ENCODE measurements at places on chromosomes 2 and 18.

DNA sequence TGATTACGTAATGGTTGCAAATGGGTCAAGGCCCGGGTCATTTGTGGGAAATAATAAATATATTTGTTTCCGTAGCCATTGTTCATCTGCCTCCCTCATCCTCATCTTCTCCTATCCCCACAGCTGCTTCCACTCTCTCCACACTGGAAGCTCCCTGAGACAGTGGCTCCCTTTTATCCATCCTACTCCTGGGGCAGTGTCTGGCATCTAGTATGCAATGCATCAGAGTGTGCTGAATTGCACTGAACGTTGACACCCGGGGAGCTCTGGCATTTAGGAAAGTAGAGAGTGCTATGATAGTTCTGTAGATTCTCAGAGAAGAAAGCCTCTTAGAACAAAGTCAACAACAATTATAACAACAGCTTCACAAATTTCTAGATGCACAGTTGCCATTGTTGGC lies 45.5 kb upstream of the NAB1 start:
- no peak for DNase-seq

DNA sequence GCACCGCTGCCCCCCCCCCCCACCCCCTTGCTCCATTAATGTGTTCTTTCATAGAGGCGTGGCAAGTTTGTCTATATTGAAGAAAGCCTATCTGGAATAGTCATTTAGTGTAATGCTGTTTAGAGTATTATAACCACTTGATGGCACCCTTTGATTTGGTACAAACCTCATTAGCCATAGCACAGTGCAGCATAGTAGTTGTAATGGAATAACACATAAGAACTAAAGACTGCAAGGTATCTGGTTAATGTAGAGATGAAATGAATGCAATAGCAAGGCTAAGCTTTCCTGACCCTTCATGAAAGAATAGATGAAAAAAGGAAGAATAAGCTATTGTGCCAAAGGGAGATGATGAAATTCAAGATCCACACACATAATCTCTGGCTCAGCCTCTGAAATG lies 81.9 kb downstream of the EHBP1 start:
- peak; percentile 69 for DNase-seq

DNA sequence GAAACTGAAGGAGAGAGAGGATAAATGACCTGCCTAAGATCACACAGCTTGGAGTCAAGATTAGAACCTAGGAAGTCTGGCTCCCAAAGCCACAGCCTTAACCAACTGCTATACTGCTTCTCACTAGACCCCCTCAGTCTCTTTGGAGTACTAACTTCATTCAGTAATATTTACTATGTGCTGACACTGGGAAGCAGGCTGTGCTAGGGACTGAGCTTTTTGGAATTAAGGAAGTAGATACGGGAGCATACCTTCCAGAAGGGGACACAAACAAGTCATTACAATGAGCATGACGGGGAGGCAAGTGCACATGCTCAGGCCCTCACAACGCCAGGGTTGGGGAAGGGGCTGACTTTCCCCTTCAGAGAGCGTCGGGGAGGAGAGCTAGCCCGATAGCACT lies 97.7 kb downstream of the INO80D start:
- no peak for DNase-seq

DNA sequence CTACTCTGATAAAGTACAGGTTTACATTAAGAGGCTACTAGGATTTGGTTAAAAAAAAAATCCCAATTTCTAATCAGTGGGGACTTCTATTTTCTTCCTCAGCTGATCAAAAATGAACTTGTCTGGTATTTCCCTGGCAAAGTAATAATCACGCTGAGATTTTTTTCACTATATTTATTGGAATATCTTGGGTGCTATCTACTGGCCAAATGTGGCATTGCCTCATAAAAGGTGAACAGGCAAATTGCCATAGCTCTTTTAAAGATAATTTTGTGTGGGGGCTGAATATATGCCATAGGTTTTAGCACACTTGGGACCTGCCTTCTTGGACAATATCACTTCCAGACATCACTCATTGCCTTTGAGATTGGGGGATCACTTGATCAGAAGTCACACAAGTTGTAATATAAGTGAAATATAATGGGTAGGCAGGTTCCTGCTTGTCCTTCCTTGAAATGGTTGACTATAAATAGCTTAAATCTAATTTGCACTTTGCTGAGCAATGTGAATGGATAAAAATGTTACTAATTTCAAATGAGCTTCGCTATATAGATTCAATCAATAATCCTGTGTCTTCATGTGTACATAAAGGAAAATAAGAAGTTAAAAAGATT lies 7.0 kb upstream of the NXPH2 start:
- peak; percentile 52 for DNase-seq

- no peak for DNase-seq
These were observed 120.1 kb upstream of the MGAT5 start for GRCh38 chr2:134133622-134134312.

DNA sequence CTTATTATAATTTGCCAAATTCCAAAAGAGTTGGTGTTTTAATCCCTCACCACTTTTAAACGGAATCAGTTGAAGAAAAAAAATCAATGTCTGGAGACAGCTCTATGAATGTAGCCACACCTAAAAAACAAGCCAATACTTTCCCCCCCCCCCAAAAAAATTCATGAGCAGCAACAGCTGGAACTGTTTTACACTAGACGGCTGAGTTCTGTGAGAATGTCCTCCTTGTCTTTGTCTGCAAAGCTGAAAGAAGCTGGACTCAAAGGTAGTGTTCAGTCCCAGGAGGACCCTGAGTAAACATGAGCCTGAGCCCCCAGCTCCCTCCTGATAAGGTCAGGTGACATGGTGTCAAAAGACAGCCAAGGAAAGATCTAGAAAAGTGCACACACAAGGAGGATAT lies 68.2 kb downstream of the ZNF521 start:
- no peak for DNase-seq
